ENCODE measurements at places on chromosomes 3 and 15.

DNA sequence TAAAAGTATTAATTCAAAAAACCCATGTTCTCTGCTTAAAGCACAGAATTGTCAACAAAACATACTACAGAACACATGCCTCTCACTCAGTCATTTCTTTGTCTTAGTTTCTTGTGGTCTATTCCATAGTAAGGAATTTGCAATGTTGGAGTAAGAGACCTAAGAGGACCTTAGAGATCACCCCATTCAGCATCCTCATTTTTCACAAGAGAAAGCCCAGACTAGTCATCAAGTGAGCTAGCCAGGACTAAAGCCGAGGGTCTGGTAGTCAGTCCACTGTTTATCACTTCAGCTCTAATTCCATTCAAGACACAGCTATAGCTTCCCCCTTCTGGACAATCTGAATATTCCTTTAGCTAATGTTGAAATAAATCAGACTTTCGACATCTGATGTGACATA, 601.1 kb downstream of the FHIT start:
- no peak for DNase-seq

DNA sequence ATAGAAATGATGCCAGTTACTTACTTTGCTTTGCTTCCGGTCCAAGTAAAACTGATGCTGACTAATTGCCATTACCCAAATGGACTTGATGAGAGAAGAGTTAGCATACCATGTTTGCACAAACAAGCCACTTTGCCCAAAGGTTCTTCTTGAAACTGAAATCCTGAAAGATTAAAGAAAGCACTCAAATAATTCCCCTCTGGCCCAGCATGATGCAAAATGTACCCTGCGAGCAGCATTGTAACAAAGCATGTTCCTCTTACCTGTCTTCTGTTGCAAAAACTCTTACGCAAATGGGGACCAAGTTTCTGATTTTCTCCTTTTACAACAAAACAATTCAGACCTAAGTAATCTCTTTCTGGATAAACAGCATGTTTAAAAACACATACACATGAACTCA, 74.5 kb upstream of the LMOD3 start:
- DNase-seq = no peak

DNA sequence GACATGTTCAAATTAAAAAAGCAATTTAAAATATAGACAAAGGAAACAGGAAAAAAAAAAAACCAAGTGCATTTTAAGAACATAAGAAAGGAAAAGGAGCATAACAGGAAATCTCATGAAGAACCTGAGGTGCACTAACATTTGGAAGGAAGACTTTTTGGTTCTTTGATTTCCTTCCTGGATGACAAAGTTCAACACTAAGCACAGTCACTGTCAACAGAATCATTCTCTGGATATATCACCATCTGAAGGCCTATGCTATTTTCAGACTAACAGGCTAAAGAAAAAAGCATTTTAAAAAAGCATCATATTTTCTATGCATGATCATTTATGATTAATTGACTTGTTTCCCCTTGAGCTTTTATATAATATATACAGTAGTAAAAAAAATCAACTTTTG, 349.6 kb downstream of the PLCL2 start:
- DNase-seq = no peak

- DNase-seq = no peak
Observed at GRCh38 chr3:69913422-69913821, 86.1 kb upstream of the SAMMSON start.

GRCh38 chr3:114675104-114675503, 381.3 kb downstream of the TIGIT start:
- no peak for DNase-seq

DNA sequence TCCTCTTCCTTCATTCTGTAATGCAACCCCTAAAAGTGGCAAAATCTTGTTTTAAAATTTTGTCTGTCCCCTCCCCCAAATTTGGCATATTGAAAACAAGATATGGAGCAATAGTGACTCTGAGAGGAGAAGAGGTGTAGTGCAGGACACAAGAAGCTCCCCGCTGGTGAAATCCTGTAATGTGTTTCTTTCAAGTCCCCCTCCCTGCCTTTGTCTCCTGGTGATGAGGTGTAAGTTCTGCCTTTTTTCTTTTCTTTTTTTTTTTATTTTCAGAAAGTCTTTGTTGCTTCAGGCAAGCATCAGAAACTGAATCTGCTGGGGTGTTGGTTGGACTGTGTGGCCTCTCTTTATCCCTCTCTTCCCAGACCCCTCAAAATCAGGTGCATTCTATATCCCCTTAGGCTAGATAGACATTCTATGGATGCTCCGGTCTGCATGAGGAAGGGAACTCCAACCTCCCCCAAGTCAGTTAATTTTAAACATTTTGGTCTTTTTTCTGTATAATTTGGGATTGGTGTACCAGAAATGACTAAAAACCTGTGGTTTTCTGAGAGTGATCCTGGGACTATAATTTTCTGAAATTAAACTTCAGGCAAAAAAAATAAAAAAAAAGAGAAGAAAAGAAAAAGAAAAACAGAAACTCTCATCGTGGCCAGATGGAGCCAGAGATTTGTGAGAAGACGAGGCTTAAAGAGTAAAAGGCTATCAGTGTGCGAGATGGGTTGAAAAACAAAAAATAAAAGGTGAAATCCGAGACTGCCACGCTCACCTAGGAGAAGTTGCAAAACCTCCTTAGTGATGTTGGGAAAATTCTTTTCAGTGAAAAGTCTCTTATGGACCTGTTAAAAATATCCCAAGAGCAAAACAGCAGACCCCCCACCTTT, 21.4 kb downstream of the ACKR2 start:
- DNase-seq = no peak

GRCh38 chr3:141793476-141794260, 30.5 kb downstream of the GRK7 start:
- DNase-seq = no peak

- no peak for DNase-seq
Observed at GRCh38 chr15:48309740-48310139, 21.5 kb upstream of the DUT start.

DNA sequence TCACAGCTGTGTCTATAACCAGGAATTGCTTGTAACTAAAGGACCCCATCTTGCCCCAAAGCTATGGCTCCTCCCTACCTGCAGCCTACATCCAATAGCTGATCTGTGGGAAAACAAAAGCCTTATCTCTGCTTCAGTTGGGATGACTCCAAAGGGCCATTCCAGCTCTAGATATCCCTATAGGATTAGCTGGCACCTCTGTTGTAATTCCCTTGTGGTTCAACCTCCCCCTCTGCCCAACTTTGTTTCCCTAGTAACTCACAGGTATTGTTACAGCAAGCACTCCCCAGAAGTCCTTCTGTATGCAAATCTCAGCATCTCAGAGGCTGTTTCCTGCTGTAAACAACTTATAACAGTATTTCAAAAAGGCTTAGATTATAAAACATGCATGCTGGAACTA, 478.6 kb downstream of the AGBL1 start:
- DNase-seq = no peak

GRCh38 chr3:160703974-160704373, 27.0 kb downstream of the ARL14 start:
- DNase-seq = no peak

DNA sequence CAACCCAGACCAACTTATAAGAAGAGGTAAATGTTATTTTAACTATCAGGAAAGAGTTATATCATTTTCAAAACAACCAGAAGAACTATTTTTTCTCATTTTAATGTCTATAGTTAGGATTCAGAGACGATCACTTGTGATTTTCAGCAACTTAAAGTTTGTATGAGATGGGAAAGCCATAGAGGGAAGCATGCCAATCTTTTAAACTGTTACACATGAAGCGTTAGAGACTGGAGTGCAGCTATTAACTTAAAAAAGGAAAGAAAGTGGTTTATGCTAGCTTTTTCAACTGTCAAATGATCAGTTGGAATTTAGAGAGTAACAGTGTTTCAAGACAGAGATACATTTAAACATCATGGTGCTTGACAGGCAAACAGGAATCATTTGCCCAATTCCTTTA, 91.7 kb upstream of the LPP start:
- no peak for DNase-seq

DNA sequence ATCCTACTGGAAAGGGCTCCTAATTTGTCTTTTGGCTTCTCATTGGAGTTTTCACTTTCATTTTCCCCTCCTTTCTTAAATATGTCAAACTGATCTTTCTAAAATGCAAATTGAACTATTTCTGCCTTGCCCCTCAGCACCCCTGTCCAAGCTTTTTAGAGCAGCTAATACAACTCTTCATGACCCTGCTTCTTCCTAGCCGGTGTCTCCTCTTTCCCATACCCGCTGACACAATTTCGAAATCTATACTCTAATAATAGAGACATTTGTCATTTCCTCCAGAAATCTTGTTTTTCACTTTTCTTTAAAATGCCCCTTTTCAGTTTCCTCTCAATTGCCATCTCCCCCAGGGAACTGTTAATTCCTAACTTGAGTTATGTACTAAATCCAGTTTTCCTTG, 2.9 kb upstream of the EPHA3 start:
- no peak for DNase-seq

GRCh38 chr3:155737844-155738460, 6.9 kb downstream of the PLCH1 start:
- no peak for DNase-seq

DNA sequence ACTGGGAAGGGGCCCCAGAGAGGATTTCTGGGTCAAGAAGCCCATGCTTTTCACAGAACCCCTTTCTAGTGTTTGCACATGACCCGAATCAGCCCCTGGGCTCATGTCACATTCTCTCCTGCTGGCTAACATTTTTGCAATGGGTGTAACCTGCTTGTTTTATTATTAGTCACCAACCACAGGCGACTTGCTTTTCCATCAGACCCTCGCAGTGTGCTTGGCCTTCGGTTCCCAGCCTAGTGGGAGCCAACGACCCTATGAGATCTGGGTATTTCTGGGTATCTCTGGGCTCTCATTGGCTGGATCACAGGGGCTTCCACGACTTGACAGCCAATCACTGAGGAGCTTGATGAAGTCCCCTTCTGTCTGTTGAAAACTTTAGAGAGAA, 11.0 kb upstream of the FBLN2 start:
- no peak for DNase-seq

- no peak for DNase-seq
Observed at GRCh38 chr3:134211797-134212196, 38.9 kb downstream of the RYK start.

DNA sequence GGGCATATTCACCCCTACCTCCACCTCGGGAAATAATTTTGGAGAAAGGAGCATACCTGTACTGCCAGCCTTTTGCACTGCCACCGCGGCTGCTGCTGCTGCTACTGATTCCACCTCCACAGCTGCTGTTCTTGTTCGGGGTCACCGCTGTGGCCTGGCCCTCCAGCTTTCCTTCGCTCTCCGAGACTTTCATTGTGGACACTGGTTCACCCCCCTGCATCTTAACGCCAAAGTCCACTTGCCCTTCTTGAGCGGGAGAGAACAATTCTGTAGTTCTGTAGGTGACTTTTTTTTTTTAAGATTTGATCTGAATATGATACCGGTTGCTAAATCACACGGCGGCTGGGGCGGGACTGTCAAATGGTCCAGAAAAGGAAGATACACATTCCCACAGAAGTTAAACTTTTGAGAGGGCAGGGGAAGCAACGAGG, 701 bp downstream of the OSBPL11 start:
- no peak for DNase-seq

DNA sequence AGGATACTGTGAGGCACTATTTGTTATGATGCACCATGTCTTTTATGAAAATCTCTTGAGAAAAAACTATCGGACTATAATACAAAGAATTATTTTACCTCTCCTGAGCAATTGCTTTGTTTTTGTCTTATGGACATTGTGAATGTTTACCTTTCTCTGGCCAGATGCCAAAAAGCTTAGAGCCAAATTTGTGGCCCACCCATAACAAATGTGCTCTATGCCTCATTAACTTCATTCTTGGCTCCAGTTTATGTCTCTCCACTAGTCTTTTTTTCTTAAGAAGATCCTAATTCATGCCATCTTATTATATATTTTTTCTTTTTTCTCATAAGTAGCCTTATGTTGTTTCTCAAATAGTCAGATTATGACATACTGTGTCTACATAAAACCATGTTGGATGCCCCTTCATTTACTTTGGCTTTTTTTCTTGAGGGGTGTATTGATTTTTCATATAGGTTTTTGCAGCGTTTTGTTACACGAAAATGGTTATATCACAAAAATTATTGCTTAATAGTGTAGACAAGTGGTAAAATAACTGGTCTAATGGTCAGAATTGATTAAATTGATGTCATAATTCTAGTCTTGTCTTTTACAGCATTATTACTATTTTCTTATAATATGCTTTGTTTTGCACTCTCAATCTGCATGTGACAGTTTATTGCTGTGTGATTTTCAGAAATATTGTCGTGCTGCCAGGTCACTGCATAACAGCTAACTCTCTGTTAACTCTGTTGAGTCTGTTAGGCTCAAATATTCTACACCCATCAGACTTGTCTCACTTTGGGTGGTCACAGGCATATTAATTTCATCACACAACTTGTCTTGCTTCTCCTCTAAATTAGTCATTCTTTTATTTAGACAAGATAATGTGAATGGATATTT, 18.2 kb downstream of the SENP8 start:
- no peak for DNase-seq

DNA sequence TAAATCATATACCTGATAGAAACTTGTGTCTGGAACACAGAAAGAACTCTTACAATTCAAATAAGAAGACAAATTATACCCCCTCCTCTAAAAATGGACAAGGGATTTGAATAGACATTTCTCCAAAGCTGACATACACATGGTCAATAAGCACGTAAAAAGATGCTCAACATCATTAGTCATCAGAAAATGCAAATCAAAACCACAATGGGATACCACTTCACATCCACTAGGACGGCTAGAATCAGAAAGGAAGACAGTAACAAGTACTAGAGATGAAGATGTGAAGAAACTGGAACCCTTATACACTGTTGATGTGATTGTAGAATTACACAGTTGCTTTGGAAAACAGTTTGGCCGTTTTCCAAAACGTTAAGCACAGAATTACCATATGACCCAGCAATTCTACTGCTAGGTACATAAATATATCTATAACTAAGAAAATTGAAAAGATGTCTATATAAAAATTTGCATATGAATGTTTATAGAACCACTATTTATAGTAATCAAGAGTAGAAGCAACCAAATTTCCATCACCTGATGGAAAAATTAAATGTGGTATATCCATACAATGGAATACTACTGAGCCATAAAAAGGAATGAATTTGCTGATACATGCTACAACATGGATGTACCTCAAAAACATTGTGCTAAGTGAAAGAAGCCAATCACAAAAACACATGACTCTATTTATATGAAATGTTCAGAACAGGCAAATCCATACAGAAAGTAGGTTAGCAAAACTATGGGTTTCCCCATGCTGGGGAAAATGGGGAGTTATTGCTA, 60.8 kb downstream of the GREM1 start:
- DNase-seq = no peak

DNA sequence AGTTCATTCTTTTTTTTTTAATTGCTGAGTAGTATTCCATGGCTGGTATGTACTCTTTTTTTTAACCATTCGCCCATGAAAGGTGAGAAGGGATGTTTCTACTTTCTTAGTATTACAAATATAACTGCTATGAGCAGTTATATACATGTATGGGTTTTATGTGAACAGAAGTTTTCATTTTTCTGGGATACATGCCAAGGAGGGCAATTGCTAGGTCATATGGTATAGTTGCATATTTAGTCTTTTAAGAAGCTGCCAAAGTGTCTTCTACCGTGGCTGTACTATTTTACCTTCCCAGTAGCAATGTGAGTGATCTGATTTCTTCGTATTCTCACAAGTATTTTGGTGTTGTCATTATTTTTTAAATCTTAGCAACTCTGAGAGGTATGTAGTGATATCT, 11.2 kb upstream of the KLHL40 start:
- DNase-seq = no peak

- no peak for DNase-seq
Observed at GRCh38 chr3:150765949-150766720, 3.2 kb upstream of the SIAH2 start.

All from stimulated activated CD4-positive, alpha-beta T cell treated with anti-CD3 and anti-CD28 coated beads, Interleukin-1b, Interleukin-23, amount 100 ng/mL, for 1 hour (primary cell).